ENCODE measurements at places on chromosomes 3 and 15.

DNA sequence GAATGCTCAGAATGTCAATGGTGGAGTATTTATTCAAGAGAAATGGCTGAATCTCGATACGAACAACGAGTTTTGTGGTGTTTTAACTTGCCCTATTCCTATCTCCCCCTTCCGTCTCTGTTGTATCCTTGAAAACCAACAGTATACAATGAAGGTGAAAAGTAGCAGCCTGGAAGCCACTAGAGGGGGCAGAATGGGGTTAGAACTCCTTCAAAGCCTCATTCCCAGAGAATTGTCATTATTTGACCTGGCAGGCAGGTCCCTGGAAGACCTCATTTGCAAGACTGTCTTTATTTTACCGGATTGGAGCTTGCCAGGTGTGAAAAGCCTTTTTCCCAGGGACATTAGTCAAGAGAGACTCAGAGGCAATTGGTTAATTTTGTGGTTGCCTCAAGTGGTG is 139.4 kb downstream of the LRRC28 start:
- no peak for DNase-seq

GRCh38 chr15:50484781-50485180 is 60.6 kb downstream of the USP8 start:
- DNase-seq, result no peak

DNA sequence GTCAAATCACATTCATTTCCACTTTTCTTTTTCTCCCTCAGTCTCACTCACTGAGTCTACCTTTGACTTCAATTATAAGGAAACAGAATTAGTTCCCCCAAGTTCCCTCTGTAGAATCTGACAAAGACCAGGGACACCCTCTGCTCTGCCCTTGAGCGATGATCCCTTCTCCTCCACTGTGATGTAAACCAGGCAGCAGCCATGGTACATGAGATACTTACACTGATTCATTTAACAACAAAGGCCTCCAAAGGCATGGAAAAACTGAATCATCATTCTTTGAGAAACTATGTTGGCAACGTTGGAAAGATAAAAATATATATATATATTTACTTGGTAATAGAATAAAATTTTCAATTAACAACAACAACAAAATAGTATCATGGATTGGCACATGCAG is 84.1 kb downstream of the P3H2 start:
- DNase-seq, result peak; percentile 45

- DNase-seq, result no peak
Measured at GRCh38 chr15:27059610-27060202, 88.7 kb downstream of the GABRG3 start.

GRCh38 chr15:57094321-57095257 is 176.1 kb downstream of the TCF12 start:
- DNase-seq, result no peak

DNA sequence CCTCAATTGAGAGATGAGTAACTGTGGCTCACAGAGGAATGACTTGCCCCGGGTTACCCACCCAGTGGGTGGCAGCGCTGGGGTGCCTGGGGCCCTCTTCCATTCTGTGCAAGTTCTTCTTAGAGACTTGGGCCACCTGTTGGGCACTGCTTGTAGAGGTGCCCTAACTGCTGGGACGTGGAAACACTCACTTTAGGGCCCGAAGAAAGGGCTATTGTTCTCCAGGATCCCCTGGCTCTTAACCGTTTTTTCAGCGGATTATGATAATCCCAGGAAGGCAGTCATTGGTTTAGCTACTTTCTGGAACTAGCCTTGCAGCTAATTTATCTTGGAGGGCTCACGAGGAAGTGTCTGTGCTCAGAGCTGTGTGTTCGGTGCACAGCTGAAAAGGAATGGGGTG is 66.0 kb upstream of the GCNT3 start:
- no peak for DNase-seq

DNA sequence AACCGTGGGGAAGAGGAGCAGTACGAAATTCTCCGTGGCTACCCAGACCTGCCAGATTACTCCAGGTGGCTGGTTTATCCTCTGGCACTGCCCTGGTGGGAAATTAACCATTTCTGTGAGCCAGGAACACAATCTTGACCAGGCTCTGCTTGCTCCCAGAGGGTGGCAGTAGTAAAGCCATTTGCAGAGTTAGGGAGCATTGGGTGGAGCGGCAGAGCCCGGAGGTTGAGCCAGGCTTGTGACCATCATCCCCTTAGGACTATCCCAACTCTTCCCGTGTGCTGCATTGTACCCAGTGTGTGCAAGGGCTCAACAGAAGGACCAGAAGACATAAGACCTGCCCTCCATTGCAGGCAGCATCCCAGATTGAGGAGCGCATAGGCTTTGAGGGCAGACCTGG is 5.3 kb downstream of the KNG1 start:
- no peak for DNase-seq

DNA sequence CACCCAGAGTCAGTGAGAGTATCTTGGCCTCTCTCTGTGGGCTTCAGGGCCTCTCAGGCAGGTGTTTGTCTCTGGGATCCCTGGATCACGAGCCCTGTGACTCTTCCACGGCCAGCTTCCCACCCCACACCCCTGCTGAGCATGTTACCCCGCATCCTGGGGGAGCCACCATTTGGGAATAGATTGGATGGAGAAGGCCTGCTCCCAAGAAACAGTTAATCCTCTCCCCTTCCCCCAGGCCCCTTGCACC is 15.5 kb upstream of the SRP14 start:
- no peak for DNase-seq

DNA sequence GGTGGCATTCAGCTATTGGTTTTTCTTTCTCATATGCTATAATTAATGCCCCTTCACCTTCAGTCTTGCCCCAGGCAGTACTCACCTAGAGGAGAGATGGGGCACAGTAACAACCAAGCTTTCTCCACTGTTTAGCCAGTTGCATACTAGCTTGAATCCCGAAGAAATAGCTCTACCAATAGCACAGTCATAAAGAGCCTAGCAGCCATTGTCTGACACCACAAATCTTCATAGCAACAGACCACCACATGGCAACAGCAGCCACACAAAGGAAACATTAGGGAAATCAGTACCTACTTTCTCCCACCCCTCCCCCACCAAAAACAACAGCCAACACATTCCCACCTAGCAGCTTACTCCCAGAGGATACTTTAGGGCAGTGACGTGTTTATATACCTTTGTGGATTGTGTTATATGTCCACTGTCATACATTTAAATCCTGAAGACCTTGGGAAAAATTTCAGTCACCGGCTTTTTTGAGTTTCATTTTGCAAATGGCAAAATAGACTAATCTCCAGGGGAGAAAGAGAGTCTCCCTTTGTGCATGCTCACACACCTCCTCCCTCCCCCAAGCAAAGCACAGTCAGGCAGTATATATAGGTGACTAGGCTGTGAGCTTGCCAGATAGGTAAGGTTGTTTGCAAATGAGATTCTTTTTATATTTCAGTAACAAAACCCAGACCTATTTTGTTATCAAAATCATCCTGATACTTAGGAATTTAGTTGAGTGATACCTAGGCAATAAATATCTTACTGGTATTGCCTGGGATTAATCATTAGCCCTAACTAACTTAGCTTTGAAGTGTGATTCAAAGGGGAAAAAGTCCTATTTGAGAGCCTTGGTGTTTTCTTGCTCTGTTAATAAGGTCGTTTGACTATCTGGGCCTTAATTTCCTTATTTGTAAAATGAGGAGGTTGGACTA is 140.6 kb downstream of the RBPMS2 start:
- DNase-seq, result no peak

DNA sequence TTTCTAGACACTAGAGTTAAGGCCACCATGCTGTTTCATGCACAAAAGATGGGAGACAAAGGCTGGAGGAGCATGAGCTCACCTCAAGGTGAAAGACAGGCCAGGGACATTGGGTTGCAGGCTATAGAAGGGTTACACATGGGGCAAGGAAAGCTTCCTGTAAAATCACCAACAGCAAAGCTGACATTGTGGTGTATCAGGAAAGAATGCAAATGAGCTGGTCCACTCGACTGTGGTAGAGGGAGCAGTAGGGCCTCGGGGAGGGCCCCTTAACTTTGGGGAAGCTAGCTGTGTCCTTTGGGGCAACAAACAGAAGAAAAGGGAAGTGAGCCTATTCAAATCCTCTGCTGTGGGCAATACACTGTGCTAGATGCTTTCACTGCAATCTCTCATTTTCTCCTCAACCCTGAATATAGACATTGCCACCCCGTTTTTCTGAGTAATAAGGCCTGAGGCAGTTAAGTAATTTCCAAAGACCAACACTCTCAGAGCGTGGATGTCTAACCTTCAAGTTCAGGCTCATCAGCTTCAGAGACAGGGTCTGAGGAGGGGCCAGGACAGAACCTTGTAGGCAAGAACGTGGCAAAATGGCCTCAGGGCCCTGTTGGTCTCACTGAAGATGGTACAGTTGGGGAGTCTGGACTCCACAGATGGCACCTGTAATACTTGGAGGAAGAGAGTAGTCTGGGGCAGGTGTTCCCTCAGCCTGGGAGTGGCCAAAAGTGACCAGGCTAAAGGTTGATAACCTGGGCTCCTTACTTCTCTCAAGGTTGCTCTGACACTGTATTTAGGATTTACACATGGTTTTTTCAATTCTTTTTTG is 24.1 kb downstream of the CX3CR1 start:
- DNase-seq, result no peak

- DNase-seq, result no peak
Measured at GRCh38 chr3:79018671-79019136, 749.1 kb downstream of the ROBO1 start.

GRCh38 chr3:136632625-136633081 is 119.5 kb downstream of the STAG1 start:
- DNase-seq, result no peak

DNA sequence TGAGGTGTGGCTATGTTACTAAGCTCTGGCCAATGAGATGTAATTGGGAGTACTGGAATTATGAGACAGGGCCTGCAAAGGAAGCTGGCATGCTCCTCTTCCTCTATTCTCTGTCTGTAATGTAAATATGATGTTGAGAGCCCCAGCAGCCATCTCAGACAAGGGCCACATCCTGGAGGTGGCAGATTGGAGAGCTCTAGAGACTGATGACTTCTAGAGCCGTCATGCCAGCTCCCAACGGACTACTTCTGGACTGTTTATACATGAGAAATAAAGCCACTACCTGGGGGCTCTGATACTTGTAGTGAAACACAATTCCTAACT is 19.7 kb downstream of the PLD1 start:
- DNase-seq, result no peak

GRCh38 chr3:36933540-36934296 is 11.1 kb downstream of the TRANK1 start:
- DNase-seq, result no peak

GRCh38 chr3:46395210-46395661 is 11.6 kb downstream of the CCR5AS start:
- DNase-seq, result no peak

DNA sequence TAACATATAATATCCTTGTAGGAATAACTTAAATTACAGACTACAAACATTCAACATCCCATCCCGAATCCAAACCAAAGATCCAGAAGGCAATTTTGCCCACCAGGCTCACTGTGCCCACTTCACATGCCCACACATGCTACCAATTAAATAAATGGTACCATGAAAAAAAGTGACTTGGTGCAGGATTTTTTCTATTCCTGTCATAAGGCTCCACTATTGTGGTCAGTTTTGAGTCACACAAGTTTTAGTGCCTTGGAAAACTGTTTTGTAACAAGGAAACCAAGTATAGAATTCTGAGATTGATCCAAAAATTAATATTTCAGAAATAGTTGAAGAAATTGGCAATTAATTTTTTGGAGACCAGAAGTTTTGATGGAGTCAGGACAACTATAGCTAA is 470.1 kb upstream of the THBS1 start:
- DNase-seq, result no peak

DNA sequence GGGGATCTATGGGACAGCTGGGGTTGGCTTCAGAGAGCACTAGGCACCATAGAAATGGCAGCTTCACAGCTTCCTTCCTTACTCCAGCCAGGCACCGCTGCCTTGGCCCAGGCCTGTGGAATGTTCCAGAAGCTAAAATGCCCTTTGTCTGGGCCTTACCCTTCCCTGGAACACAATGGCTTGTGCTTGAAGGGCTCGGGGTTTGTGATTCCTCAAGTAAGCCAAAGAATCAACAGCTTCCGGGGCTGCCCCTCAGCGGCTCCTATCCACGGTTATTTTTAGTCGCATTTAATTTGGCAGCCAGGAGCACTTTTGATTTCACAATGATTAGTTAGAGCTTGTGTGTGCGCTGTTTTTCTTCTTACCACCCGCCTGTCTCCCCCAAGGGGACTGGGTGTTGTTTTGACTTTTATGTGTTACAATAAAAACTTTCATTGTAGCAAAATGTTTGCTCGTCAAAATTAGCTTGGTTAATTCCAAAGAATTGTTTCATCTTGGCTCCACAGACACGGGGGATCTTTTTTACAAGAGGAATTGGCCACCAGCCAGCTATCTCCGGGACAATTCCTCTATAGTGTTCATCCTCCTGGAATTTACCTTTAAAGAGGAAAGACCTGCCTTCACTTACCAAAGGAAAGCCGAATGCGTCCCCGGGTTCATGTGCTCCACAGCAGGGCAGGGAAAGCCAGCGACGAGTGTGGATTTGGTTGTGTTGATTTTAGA is 73.8 kb downstream of the TLE3 start:
- no peak for DNase-seq
